Stimulated activated CD4-positive, alpha-beta T cell treated with anti-CD3 and anti-CD28 coated beads, Interleukin-2, amount 100 ng/mL, for 24 hours (primary cell): ENCODE measurements at places on chromosomes 2 and 18.

GRCh38 chr2:176001281-176001915 lies 669 bp downstream of the LNPK start:
- peak; percentile 67 for DNase-seq

- DNase-seq = no peak
These were observed 101.5 kb upstream of the STON1 start for GRCh38 chr2:48428449-48428848.

GRCh38 chr2:217254111-217254510 lies 394.2 kb upstream of the TNP1 start:
- DNase-seq = no peak

- DNase-seq = no peak
These were observed 48.8 kb downstream of the HAUS1 start for GRCh38 chr18:46152808-46153617.

DNA sequence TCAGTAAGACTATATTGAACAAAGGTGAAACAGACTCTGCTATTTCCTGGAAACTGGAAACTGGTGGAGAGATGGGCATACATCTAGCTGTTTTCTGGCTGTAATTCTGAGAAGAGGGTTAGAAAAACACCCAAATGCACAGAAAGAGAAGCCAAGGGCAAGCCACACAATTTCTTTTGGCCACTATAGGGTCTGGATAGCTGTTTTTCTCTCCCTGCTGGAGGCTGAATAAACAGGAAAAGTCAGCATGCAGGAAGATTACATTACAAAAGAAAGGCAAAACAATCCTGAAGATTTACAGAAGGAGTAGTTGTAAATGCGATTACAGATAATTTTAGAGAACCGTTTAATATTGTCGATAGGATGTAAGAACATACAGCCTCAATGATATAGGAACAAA lies 186.2 kb upstream of the REG3G start:
- DNase-seq = no peak

- no peak for DNase-seq
These were observed 320.1 kb upstream of the KYNU start for GRCh38 chr2:142557391-142557790.

GRCh38 chr2:105376010-105376409 lies 22.8 kb downstream of the FHL2 start:
- DNase-seq = no peak

GRCh38 chr2:85785027-85785822 lies 31.4 kb downstream of the ATOH8 start:
- no peak for DNase-seq

DNA sequence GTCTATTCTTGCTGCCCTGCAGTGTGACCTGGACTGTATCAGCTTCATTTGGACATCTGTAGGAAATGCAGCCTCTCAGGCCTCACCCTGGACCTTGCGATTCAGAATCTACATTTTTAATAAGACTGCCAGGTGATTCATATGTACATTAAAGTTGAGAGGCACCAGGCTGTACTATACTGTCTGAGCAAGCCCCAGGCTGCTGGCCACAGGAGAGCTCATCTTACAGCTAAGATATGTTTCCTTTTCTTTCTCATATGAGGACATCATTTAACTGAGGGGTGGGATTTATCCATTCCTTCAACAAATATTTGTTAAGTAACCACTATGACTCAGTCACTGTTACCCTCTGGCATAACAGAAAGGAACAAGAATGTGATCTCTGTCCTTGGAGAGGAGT lies 78.2 kb upstream of the GCFC2 start:
- no peak for DNase-seq

DNA sequence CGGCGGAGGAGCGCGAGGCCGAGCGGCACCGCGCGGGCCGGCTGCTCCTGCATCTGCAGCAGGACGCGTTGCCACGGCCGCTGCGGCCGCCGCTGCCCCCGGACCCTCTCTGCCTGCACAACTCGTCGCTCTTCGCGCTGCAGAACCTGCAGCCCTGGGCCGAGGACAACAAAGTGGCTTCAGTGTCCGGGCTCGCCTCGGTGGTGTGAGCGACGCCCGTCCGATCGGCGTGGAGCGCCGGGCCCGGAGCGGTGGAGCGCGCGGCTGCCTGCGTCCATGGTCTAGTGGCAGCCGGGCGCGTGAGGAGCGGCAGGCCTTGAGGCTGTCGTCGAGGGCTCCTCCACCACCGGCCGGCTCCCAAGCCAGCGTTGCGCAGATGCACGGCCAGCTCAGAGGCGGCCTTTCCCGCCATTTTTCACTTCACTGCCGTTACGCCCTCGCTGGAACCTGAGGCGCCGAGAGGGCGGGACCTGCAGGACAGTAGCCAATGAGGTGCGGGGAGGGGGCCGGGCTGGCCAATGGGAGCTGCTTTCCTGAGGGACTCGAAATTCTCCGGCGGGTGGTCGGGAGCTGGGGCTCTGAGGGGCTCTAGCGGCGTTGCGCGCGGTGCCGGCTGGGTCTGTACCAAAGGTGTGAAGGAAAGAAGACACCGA lies 1.9 kb downstream of the TLX2 start:
- peak; percentile 79 for DNase-seq
